Hematopoietic multipotent progenitor cell treated with erythropoietin and hydrocortisone succinate and interleukin-3 and kit ligand, for 6 days (in vitro differentiated cells): ENCODE measurements at places on chromosomes 7 and 10.

GRCh38 chr10:132898391-132899053, 43.8 kb downstream of the CFAP46 start:
- no peak for DNase-seq

GRCh38 chr7:135712796-135713195, 15.2 kb downstream of the SLC13A4 start:
- DNase-seq: no peak

- no peak for DNase-seq
Observed at GRCh38 chr7:100102950-100103840, 1.8 kb downstream of the AP4M1 start.

DNA sequence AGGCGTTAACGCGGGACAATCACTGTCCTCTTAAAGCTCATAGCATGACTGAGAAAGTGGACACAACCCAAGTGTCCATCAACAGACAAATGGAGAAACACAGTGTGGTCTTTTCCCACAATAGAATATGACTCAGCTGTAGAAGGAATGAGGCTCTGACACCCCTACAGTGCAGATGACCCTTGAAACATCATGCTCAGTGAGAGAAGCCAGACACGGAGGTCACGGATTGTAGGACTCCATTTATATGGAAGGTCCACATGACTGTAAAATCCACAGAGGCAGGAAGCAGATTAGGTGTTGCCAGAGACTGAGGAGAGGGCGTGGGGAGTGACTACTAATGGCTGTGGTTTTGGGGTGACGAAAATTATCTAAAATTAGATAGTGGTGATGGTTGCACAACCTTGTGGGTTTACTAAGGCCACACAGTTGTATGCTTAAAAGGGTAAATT, 6.1 kb upstream of the NCAPG2 start:
- peak; percentile 96 for DNase-seq

GRCh38 chr10:100103581-100103980, 21.9 kb upstream of the CPN1 start:
- no peak for DNase-seq

- DNase-seq: no peak
Observed at GRCh38 chr7:35555934-35556333, 139.0 kb downstream of the HERPUD2 start.

DNA sequence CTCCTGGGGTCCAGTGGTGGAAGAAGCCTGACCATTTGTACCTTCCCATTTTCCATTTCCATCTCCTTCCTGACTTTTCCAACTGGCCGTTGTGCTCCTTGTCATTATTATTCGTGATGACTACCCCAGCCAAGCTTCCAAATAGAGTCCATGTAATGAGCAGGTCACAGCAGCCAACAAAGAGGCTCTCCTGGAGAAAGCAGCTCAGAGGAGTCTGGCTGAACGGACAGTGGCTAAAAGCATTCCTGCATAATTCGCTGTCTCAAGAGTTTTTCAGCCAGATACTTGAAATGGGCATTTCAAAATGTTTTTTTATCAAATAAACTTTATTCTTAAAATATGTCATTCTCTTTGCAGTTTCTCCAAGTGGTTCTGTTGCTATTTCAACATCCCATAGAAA, 458.6 kb downstream of the INHBA start:
- DNase-seq: no peak

- DNase-seq: no peak
Observed at GRCh38 chr10:127415901-127416581, 133.1 kb upstream of the NPS start.

DNA sequence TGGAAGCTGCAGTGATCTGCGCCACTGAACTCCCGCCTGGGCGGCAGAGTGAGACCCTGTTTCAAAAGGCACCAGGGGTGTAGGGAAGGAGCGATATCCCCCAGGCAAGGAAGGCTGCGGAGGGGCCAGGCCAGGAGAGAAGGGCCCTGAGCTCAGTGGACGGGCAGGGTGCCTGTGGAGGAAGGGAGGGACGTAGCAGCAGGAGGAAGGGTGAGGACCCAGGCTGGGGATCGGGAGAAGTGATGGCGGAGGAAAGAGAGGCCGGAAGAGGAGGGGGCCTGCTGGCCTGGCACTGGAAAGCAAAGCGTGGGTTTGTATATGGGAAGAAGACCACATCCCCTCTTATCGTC, 45.6 kb downstream of the ALOX5 start:
- no peak for DNase-seq

DNA sequence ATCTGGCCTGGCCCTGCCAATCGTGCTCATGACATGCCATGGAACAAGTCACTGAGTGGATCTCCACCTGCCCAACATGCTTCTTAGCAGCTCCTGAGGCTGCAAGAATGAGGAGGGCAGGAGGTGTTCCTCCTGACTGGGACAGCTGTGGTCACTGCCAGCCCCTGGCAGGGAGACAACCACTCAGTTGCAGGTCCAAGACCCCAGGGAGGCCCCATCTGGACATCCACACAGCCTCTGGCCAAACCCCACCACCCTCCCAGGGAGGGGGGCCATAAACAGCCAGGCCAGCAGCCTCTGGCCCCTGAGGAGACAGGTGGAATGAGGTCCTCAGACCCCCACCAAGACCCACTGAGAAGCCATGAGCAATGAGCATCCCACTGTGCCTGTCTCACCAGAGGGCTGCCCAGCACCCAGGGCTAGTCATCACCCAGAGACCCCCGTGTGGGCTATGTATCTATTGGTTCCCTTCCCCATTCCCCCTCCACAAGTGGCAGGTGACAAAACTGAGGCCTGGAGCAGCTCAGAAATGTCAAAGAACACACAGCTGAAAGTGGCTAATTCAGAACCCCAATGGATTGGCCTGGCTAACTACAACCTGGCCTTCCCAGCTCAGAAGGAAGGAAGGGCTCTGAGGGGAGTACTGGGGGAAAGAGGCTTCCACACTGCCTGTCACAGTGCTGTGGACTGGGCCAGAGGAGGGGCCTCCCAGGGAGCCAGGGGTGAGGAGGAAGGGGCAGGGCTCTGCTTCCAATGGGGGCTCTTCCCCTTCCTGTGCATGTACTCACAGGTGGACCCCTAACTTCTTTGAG, 3.0 kb downstream of the GPRIN2 start:
- no peak for DNase-seq

- no peak for DNase-seq
Observed at GRCh38 chr10:48801001-48801421, 116.3 kb downstream of the WDFY4 start.

DNA sequence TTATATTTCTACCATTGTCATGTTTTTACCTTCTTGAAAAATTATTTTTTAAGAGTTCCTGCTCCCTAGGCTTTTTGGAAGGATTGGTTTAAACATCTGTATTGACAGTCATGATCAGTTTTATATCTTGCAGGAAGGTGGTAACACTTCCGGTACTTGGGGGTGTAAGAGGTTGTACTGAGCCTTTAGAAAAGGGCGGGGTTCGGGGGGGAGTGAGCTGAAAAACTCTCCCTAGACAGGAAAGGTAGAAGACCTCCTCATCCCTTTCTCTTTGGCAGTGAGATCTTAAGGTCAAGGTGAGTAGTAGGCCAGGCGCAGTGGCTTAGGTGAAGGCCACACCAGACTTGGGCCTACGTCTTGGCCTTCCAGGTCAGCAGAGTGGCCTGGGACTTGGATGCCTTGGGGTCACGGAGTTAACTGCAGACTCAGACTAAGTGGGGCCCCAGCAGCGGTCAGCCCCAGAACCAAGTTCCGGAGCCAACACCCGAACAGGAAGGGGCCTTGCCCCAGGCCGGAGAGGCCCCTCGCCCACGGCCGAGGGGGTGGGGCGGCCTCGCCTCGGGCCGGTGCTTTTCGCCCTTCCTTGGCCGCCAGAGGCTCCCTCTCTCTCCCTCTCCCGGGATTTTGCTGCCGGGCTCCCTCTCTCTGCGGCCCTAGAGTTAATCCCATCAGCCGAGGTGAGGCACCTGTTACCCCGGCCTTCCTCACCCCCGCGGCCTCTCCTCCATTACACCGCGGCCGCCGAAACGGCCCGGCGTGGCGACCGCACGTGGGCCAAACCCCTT, at the start of gene PPP1R9A:
Gene PPP1R9A (plus strand): TSS at position 569 of the 785 bp plus-strand sequence. CDS start 2,520 bp downstream, outside the sequence.
- DNase-seq: peak; percentile 11

- DNase-seq: no peak
Observed at GRCh38 chr10:130481936-130482335, 345.7 kb downstream of the GLRX3 start.

GRCh38 chr10:64079341-64079740, 558.1 kb downstream of the REEP3 start:
- no peak for DNase-seq

DNA sequence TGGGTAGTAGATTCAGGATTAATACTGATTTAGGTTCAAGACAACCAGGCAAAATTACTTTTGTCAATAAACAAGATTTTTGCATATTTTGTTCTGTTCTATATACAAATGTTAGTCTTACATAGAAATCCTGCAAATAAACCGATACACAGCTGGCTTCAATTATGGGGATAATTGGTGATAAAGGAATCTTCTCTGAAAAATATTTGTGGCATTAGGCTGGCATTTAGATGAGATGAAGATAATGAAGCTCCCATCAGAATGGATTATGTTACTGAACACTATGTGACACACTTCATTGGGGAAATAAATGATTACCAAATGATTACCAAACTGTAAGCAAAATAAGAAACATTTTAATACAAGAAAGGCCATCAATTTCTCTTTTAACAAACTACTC, 65.8 kb downstream of the NT5C2 start:
- DNase-seq: no peak

DNA sequence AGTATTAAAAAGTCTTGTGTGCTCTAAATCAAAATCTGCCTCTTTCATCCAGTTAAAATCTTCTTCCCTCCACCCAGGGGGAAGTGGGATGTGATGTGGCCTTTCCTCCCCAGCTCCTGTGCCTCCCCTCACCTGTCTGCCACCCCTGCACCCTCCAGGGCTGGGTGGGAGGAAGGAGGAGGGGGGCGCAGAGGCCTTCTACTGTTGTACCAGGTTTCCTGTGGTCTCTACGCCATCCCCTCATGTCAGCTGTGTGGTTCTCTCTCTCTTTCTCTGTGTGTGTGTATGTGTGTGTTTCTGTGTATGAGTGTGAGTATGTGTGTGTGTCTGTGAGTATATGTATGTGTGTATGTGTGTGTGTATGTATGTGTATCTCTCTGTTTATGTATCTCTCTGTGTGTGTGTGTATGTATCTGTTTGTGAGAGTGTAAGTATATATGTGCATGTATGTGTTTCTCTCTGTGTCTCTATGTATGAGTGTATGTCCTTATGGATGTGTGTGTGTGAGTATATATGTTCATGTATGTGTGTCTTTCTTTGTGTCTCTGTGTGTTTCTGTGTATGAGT, 45.5 kb upstream of the C10orf71 start:
- peak; percentile 23 for DNase-seq

DNA sequence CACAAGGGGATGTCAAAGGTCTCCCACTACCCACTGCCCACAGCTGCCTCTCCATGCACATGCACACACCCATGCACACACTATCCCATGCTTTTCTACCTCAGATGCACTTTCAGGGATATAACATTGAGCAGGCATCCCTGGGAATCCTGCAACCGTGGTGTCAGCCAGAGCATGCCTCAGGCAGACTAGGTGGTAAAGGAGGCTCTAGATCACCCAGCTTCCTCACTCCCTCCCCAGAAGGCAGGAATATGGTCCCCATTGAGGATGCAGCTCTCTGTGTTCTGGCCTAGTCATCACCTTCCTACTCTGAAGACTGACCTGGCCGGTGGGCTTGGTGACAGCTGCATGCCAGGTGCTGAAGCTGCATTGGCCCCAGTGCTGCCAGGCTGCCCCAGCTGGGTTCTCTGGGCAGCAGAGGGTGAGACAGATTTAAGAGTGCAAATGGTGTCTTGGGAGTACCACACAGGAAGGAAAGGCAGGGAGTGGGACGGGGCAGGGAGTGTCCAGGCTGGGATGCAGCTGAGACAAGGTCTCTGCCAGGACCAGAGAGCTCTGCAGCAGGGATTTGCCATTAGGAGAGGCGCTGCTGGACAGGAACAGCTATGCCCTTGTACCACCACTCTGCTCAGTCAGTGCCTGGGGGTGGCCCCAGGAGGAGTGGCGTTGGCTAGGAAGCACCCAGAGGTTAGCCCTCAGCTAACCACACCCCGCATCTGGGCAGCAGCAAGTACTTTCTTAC, 53.4 kb upstream of the GDF10 start:
- no peak for DNase-seq

DNA sequence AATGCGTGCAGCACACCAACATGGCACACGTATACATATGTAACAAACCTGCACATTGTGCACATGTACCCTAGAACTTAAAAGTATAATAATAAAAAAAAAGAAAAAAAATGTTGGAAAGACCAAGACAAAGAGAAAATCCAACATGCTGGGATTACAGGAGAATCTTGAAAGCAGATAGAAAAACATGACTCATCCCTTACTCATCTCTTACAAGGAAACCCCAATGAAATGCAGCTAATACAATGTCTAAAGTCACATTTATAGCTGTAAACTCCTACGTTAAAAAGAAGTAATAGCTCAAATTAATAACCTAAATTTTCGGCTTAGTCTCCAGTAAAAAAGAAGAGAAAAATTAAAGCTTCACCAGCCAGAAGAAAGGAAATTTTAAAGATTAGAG, 47.5 kb upstream of the DGKB start:
- no peak for DNase-seq

DNA sequence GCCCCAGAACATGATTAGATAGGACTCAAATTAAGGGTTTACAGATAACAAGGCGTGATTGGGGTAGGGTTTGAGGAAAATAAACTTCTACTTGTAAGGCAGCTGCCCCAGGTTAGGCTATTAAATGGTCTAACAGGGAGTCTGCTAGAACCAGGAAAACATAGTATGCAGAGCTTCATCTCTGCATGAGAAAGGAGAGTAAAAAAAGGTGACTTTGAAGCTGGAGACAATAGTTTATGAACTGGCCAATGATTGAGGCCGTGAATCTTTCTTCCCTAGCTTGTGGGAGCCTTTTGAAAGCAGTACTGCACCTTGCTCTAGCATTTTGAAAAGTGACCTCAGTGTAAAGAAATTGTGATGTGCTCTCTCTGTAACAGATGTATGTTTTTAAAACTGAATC, 48.5 kb upstream of the STARD3NL start:
- DNase-seq: no peak

DNA sequence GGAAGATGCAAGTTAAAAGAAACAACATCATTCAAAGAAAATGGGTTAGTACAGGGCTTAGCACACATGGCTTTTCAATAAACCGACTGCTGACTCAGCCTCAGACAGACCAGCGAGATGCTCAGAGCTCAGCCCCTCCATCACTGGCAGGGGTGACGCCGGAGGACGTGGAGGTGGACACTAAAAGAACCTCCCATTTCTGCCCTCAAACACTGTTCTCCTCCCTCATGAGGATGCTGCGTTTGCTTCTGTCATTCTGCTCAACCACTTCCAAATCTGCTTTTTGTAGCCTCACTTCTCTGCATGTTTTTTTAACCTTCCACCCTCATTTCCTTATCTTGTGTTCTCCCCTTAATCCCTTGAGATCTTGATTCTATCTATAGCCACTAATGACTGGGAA, 15.3 kb downstream of the DENND11 start:
- no peak for DNase-seq

- peak; percentile 78 for DNase-seq
Observed at GRCh38 chr7:25565949-25566348, 337.7 kb upstream of the NPVF start.

DNA sequence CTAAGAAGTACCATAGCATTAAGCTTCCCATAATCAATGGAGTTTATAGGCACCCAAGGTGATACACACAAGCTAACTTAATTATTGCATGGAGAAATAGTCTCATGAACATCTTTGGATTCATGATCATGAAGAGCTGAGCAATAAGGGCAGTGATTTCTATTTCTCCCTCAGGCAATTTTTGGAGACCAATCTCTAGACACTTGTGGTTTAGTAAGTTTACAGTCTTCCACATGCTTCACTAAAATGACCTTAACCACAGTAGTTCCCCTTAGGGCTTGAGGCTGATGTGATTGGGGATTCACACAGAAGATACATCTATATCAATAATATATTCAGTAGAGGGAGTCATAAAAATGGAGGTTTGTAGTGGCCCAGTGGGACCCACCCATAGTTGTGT, 241.2 kb downstream of the CCDC7 start:
- DNase-seq: no peak
